ENCODE measurements at places on chromosomes 2 and 18. TPM values are rescaled to one million over a fixed set of nuclear protein-coding genes. Genes with fewer than 3 reads are reported as not detected.

GRCh38 chr2:437756-438393 is 150.0 kb upstream of the ALKAL2 start:
- no peak for DNase-seq

DNA sequence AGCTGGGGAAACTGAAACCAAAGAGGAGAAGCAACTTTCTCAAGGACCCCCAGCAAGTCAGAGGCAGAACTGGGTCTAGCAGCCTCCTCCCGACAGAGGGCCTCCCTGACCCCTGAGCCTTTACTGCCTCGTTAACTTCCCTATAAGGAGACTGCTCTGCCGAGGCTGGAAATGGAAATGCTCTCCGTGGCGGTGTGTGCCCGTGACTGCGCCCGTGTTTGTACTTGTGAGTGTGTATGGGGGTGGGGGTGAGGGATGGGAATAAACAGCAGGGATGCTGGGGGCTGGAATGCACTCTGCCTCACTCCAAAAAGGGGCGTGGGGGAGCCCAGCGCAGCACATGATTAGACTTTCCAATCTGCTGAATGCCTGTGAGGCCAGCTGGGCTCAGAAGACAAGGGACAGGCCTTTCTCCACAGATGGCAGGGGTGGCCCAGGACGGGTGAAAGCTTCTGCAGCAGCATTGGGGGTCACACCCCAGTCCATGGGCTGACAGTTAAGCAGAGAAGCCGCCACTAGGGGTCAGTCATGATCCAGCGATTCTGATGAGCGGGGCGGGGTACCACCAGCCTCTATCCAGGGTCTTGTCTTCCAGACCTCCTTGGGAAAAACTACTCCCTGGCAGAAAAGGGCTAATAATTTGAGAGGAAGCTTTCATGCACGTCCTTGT is 26.8 kb downstream of the MPHOSPH10 start:
- peak; percentile 52 for DNase-seq

GRCh38 chr2:113176696-113177355 is 3.1 kb downstream of the PSD4 start:
- no peak for DNase-seq

- DNase-seq, result no peak
These were observed 608.1 kb downstream of the LRP1B start for GRCh38 chr2:141522702-141523101.

DNA sequence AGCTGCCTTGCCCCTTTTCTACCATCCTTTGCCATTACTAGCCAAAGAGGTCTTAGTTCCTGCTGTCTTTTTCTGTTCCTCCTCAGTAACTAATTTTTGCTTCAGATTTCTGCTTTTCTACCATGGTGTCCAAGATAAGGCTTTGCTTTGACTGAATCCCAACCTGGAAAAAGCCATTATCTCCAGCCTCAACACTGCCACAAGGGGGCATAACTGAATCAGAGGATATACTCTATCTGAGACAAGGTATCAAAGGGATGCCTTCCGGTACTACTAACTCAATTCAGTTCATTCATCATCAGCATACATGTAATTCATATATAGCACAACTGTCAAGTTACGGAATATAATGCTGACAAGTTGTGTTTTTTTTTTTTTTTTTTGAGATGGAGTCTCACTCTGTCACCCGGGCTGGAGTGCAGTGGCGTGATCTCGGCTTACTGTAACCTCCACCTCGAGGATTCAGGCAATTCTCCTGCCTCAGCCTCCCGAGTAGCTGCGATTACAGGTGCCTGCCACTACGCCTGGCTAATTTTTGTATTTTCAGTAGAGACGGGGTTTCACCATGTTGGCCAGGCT is 11.4 kb downstream of the OSGEPL1 start:
- DNase-seq, result peak; percentile 50

The RTP5 gene
- total RNA-seq, result not detected

DNA sequence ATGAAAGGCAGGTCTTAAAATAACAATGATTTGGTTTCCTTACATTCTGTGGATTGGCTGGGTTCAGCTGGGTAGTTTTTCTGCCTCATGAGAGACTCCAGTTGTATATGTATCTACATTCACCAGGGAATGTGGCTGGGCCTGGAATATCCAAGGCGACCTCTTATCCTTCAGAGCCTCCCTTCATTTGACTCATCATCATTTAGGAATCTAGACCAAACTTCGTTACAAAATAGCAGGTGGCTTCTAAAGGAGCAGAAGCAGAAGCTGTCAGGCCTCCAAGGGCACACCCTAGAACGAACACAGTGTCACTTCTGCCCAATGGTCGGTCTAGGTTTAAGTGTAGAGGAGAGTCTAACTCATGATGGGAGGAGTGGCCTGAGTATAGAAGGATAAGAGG is 204.2 kb downstream of the EN1 start:
- DNase-seq, result no peak

DNA sequence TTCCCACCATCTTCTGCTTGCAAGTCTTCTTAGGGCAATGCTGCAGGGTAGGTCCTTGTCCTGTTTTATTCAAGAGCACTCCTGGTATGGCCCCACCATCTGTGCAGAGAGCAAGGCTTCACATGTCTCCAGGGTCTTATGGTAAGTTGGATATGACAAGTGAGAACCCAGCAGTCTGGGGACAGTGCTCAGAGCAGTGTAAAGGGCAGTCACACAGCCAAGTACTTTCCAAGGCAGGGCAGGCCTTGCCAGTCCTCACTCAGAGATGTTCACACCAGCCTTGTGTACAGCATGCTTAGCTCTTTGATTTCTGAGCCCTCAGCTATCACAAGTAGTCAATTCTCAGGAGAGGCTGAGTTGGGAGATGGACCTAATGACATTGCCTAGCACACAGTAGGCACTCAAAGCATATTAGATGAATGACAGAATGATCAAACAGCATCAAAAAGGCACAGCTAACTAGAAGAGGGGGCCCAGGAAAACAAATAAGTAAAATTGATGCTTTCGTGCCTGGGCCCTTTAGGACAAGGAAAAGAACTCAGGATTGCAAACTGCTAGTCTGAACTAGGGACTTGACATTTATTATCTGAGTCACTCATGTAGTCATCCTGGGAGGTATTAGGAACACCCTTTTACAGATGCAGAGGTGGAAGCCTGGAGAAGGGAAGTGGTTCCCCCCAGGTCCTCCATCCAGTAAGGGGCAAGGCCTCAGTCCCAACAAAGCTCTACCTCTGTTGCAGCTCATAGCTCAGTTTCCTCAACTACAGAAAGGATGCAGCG is 86.7 kb upstream of the CTAGE1 start:
- DNase-seq, result no peak

DNA sequence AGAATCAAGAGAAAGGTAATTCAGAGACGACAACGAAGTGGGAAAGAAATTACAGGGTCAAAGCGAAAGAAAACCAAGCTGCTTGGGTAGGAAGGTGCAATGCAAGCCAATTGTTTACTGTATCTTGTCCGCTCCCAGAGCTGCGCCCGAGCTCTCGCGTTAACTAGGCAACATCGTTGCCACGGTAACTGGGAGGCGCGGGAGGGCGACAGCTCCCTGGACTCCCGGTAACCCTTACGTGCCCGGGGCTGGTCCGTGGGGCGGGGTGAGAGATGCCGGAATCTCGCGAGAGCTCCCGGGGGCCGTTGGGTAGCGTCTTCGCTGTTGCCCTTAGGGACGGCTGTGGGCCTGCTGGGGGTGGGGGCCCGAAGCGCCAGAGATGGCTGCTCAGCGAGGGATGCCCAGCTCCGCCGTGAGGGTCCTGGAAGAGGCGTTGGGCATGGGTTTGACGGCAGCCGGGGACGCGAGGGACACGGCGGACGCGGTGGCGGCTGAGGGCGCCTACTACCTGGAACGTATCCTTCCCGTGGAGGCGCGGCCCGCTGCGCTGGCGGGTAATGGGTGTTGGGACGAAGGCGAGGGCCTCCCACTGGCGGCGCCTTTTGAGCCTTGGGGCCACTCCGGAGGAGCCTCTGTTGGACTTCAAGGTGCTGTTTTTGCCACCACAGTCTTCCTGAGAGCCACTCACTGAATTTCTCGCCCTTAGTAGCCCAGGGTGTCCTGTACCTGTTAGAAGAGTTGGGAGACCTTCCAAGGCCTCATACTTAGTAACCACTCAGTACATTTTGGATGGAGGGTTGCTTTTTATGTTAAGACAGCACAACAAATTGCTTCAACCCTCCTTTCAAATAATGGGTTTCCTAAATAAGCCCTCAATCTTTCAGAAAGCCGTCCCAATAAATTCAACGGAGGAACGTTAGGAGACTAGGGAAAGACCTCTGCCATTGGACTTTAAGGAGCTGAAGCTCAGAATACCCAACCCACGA is at the start of gene SPAG16:
Gene SPAG16, plus strand, starts transcription at position 360 of the 986 bp plus-strand sequence.
- peak; percentile 96 for DNase-seq

The ACTG2 gene
- not detected for total RNA-seq

DNA sequence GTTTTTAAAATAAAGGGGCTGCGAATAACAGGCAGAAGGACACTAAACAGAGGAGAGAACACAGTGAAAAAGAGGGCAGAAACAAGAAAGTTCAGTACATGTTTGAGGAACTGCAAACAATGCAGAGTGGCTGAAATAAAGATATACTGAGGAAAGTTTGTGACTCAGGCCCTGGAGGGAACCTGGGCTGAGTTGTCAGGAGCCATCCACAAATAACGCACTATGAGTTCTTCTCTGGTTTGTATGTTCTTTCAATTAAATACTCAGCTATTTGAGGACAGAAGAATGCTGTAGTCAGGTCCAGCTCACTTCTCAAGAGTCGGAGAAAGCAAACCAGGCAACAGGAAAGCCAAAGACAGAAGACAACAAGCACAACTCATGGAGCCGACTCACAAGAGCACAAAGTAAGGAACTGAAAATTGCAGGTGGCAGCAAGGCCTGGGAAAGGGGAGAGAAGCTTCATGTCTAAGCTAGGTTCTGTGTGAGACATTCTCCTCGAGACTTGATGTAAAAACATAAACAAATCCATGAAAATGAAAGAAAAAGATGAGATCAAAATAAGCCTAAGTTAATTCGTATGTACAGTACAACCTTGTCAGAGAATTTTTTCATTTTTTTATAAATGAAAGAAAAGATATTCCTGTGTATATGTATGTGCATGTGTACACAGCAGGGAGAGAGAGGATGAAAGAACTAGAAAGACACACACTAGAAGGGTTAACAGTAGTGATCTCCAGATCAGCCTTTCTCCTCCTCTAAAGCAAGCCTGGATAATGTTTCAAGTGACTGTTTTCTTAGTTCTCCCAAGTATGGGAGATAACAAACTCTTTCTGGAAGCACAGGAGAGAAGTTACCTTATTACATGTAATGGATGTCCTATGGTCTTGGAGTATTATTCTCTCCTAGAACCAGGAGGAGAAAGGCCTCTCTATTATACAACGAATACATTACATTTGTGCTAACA is 41.5 kb downstream of the CHN1 start:
- no peak for DNase-seq

The HOXD11 gene
- not detected for total RNA-seq

- DNase-seq, result no peak
These were observed 48.9 kb downstream of the COPS8 start for GRCh38 chr2:237134321-237135230.

DNA sequence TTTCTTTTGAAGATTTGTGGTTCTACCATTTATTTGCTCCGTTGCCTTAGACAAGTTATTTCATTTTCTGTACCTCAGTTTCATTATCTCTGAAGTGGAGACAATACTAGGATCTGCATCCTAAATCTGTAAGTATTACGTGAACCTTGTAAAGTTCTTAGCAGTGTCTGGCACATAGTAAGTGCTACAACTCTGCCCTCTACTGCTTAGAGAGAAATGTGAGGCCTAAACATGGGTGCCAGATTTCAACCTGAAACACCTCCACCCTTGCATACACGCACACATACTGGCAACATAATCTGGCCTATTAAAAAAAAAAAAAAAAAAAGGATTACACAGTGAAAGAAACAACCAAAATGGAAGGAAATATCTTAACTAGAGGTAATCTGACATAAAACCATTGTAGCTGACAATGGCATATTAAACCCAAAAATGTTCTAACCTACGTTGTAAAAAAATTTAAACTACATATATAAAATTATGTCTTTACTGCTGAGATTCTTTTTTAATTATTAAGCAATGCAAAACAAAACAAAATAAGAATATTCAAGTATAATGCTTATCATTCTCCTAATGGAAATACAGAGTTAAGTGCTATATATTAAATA is 132.6 kb downstream of the MAP2 start:
- peak; percentile 51 for DNase-seq

The AGXT gene
- total RNA-seq, result not detected

Data from NCI-H460 (cell line).